Stimulated activated CD8-positive, alpha-beta memory T cell treated with anti-CD3 and anti-CD28 coated beads, Interleukin-7, amount 100 ng/mL, for 1 hour (primary cell): ENCODE measurements at places on chromosomes 3 and 15.
A peak's percentile ranks its signal among the peaks of the same experiment; 100 is the strongest.

- no peak for DNase-seq
Measured at GRCh38 chr3:147008886-147009285, 397.5 kb downstream of the ZIC4 start.

DNA sequence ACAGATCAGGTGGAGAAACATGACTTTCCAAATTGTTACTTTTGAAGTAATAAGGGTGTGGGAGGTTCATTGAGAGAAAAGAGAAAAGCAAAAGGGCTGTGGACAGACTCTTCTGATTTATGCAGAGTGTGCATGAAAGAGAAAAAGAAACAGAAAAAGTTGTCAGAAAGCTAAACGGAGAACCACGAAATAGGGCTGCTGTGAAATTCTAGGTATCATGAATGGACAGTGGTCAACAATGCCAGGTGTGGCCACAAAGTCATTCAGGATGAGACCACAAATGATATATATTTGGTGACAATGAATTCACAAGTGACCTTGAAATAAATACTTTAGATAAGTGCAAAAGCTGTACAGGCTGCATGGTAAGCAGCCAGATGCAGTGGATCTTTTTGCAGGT lies 170.1 kb downstream of the IL5RA start:
- DNase-seq, result no peak

DNA sequence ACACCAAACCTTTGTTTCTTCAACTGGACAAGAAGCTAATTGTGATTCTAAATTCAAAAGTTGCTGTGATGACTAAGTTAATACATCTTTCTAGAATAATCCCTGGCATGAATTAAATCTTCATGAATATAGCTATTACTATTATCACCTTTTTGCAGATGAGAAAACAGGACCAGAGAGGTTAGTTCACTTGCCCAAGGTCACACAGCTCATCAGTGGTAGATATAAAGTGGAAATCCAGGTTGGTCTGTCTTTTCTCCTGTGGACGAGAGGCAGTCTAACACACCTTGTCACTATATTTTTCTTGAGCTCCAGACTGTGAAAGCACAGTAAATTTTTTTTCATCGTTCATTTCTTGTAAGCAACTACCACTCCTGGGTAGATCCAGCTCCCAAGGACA lies 247.6 kb upstream of the LRTM1 start:
- no peak for DNase-seq

GRCh38 chr3:97059168-97059567 lies 244.8 kb downstream of the EPHA6 start:
- no peak for DNase-seq

GRCh38 chr3:12741209-12741608 lies 17.9 kb downstream of the TMEM40 start:
- DNase-seq, result no peak

DNA sequence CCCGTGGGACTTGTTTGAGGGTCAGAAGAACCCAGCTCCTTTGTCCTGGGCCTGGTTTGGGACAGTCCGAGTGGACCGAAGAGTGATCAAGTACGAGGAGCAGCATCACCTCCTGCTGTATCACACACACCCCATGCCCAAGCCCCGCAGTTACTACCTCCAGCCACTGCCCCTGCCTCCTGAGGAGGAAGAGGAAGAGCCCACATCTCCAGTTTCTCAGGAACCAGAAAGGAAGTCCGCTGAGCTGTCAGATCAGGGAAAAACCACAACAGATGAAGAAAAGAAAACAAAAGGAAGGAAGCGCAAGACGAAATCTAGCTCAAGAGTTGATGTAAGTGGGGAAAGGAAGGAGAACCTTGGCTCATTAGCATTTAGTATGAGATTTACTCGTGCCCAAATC lies 3.3 kb upstream of the P2RY12 start:
- DNase-seq, result no peak

GRCh38 chr3:61601831-61602230 lies 40.5 kb downstream of the PTPRG start:
- no peak for DNase-seq

DNA sequence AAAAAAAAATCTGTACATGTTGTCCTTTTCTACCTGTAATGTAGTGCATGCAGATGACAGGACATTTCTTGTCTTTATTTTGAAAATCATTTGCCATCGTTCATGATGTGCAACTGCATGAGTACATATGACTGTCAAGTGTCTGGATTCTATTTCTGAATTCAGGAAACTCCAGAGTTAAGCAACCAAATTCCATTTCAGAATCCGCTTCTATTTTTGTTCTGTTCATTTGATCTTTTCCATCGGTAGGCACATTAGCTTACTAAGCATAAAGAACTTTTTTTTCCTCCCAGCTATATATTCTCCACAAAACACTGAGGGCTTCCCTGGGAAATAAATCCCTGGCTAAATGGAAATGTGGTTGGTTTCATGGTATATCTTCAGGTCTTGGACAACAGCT lies 365.6 kb downstream of the PTPRG start:
- DNase-seq, result no peak

DNA sequence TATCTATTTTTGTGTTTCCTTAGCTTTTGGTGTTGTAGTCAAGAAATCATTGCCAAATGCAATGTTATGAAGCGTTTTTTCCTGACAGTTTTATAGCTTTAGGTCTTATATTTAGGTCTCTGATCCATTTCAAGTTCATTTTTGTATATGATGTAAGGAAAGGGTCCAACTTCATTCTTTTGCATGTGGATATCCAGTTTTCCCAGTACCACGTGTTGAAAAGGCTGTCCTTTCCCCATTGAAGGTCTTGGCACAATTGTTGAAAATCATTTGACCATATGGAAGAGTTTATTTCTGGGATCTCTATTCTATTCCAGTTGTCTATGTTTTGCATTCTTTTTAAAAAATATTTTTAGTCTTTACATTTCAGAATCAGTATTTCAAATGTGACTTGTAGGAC lies 14.6 kb upstream of the SNRPN start:
- no peak for DNase-seq

DNA sequence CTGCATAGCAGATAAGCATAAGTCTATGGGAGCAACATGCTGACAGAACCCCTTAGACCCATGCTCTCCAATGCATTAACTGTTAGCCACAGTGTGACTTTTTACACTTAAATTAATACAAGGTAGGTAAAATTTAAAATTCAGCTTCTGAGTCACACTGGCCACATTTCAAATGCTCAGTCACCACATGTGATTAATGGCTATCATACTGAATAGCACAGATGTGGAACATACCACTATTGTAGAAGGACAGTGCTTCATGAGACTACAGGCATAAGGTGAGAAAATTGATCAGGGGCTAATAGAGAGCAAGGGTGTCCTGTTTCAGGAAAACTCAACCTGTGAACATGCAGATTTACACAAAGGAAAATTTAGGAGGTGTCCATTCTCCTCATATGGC lies 357.0 kb upstream of the SEMA6D start:
- DNase-seq, result no peak

GRCh38 chr15:67192185-67192820 lies 62.2 kb downstream of the AAGAB start:
- no peak for DNase-seq

- peak; percentile 6 for DNase-seq
Measured at GRCh38 chr3:9500108-9501050, 53.2 kb downstream of the LHFPL4 start.

GRCh38 chr15:85282504-85283115 lies 97.8 kb upstream of the AKAP13 start:
- DNase-seq, result no peak

GRCh38 chr3:87771337-87772192 lies 287.2 kb downstream of the CGGBP1 start:
- DNase-seq, result no peak

GRCh38 chr3:129610276-129610675 lies 3.8 kb upstream of the PLXND1 start:
- DNase-seq, result no peak

GRCh38 chr3:37861620-37862041 lies at the start of gene CTDSPL:
Gene CTDSPL, plus strand, starts transcription at chr3:37861880. Its CDS starts 320 bp downstream, at chr3:37862200.
- DNase-seq, result no peak

DNA sequence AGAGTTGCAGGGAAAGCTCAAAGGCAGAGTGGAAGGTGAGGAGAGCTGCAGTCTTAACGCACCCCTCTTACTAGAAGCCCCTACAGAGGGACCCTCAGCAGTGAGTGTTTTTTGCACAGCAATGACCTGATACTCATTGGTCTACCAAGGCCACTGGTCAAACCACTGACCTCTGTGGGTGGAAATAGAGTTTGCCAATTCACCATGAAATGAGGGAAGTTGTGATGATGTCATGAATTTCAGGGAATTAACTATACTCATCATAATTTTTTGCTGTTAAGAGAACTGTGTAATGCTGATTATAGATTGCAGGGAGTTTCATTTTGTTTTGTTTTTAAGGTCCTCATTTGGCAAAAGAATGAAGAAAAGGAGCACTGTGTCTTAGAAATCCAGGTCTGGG lies 101.7 kb upstream of the SMAD3 start:
- no peak for DNase-seq

GRCh38 chr3:178500631-178501030 lies 35.6 kb upstream of the KCNMB2 start:
- no peak for DNase-seq

DNA sequence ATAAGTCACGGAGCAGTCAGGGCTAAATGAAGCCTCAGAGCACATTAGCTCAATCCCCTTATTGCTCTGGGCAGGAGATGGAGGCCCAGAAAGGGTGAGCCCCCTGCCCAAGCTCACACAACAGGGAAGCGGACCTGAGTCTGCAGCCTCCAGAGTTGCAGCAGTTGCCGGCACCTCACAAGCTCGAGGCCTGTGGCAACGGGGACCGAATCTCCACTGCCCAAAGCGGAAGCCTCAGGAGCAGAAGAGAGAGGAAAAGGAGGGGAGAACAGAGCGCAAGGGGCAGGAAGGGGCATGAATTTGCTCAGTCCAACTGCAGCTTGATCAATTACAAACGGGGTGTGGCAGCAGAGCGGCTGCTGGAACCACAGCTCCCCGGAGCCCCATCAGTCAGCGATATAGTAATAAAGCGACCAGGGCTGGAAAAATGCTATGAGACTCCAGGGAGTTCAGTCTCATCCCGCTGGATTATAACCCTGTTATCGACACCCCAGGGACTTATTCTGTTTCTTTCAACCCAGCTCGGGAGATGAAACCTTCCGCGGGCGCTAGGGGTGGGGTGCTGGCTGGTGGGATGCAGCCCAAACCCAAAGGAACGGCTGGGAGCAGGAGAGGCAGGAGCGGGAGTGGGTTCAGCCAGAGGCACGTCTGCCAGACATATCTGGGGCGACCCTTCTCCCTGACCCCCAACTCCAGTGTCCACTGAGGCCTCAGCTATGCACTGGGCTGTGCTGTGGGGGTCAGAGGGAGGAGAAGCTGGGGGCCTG lies 219.7 kb upstream of the LINGO1 start:
- no peak for DNase-seq

- DNase-seq, result no peak
Measured at GRCh38 chr15:44541282-44541958, 4.5 kb downstream of the EIF3J start.

GRCh38 chr15:92146511-92147150 lies 247.1 kb upstream of the ST8SIA2 start:
- DNase-seq, result no peak

- DNase-seq, result no peak
Measured at GRCh38 chr3:63809607-63810006, 9.5 kb upstream of the C3orf49 start.

DNA sequence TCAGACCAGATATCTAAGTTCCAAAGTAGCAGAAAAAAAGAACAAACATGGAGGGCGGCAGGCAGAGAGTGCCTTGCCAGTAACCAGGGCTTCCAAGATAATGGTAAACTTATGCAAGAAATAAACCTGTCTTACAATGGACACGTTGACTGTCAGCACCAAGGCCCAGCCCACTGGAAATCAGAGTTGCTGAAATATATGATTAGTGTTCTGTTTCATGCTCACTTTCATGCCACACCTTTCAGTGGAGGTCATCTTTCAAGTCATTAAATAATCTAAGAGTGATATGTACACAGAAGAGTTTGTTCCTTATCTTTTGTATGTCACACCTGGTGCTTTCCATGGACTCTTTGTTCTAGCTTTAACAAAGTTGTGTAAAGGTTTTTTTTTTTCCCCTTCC lies 358.1 kb downstream of the MECOM start:
- DNase-seq, result no peak

- DNase-seq, result no peak
Measured at GRCh38 chr15:41891946-41892345, 1.9 kb downstream of the SPTBN5 start.

GRCh38 chr3:53145713-53146080 lies 15.3 kb upstream of the PRKCD start:
- no peak for DNase-seq

- no peak for DNase-seq
Measured at GRCh38 chr3:144763878-144764454, 792.3 kb downstream of the DIPK2A start.

- no peak for DNase-seq
Measured at GRCh38 chr3:187916072-187916471, 170.8 kb upstream of the BCL6 start.

GRCh38 chr15:72785432-72785831 lies 1.9 kb upstream of the ADPGK start:
- no peak for DNase-seq

GRCh38 chr3:13600950-13601691 lies 52.2 kb downstream of the FBLN2 start:
- no peak for DNase-seq

GRCh38 chr3:141546081-141546480 lies 59.3 kb downstream of the RASA2 start:
- DNase-seq, result no peak

DNA sequence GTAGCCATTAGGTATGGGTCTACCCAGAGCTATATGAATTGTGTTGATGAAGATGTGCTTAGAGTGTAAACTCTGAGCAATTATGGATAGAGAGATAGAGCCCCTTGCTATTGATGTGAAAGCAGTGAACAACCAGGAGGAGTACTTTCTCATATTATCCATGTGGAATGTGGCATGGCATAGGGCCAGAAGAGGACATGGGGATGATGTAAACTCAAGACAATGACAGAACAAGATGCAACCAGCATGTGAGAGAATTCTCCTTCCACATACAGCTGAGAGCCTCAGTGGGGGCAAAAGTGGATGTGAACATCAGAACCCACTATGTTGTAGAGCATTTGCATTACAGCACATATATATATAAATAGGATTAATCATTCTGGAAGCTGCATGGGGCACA lies 36.4 kb upstream of the BNC1 start:
- no peak for DNase-seq

DNA sequence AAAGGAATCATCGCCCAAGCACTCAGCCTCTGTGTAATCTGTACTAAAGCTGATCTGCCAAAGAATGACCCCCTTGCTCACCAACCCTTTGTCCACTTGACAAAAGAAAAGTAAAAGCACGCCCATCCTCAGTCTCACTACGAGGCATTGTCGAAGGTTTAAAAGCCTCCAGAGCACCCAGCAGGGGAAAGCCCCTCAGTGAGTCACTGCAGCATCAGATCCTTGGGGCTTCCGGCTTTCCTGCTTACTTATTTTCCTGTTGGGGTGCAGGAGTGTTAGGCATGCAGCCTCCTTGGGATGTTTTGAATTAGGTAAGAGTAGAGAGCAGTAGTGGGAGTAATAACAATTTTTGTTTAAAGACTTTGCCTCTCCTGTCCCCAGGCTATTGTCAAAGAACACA lies 216.1 kb downstream of the MTHFS start:
- no peak for DNase-seq

GRCh38 chr3:105965384-105965783 lies 96.6 kb upstream of the CBLB start:
- DNase-seq, result no peak

GRCh38 chr3:175149675-175150074 lies 290.5 kb downstream of the NAALADL2 start:
- DNase-seq, result no peak

GRCh38 chr15:80325206-80325605 lies 73.2 kb upstream of the CTXND1 start:
- DNase-seq, result no peak

- DNase-seq, result no peak
Measured at GRCh38 chr3:185405243-185405642, 42.3 kb downstream of the MAP3K13 start.
